ENCODE measurements at places on chromosomes 11 and 22. TPM values are rescaled to one million over a fixed set of nuclear protein-coding genes. Genes with fewer than 3 reads are reported as not detected.

DNA sequence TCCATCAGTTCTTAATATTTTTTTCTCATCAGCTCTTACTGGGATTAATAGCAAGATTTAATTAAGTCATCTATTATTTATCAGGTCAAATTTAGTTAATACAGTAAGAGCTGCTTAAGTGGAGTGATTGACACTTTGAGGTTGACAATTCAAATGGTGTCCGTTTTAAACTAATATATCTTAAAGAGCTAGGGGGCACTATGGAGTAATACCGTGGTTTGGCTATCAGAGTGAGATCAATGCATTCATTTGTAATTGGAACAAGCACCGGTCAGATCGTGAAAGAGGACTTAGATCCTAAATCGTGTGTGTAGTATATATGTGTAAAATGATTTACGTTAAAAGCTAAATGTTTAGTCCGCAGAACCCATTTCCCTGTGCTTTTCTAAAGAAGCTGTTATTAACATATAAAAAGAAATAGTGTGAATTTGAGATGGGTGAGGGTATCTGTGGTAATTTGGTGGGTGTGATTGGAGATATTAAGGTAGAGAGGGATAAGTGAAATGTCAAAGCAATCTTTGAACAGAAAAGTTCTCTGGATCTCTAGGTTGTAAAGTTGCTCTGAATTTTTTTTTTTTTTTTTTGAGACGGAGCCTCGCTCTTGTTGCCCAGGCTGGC is 2.3 kb downstream of the SIK2 start:
- peak; percentile 17 for DNase-seq

- DNase-seq = no peak
Measured at GRCh38 chr11:64629796-64630562, 39.0 kb downstream of the SLC22A12 start.

GRCh38 chr22:39309881-39310714 is 9.3 kb downstream of the RPL3 start:
- no peak for DNase-seq

GRCh38 chr11:125892994-125893393 is 5.5 kb downstream of the HYLS1 start:
- no peak for DNase-seq

- no peak for DNase-seq
Measured at GRCh38 chr22:38214302-38215056, 12.7 kb downstream of the MAFF start.

DNA sequence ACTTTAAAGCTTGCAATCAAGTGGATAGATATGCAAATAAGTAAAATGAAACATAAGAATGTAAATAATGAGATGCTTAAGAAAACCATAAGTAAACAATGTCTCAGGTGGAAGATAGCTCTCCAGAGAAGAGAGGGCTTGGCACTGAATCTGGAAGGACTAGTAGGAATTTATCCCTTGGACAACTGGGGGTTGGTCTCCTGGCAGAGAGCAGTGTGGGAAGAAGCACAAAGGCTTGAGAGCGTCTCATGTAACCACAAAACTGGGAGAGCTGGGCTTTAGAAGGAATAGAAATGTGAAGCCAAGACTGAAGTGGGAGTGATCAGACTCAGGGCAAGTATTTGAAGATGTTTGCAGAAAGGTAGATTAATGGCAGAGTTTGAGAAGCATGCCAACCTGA is 31.3 kb downstream of the CARD18 start:
- DNase-seq = no peak

The SPINDOC gene
- total RNA-seq = 14.4 TPM

Data from H4 (cell line).